ENCODE measurements at places on chromosomes 11 and 22.

DNA sequence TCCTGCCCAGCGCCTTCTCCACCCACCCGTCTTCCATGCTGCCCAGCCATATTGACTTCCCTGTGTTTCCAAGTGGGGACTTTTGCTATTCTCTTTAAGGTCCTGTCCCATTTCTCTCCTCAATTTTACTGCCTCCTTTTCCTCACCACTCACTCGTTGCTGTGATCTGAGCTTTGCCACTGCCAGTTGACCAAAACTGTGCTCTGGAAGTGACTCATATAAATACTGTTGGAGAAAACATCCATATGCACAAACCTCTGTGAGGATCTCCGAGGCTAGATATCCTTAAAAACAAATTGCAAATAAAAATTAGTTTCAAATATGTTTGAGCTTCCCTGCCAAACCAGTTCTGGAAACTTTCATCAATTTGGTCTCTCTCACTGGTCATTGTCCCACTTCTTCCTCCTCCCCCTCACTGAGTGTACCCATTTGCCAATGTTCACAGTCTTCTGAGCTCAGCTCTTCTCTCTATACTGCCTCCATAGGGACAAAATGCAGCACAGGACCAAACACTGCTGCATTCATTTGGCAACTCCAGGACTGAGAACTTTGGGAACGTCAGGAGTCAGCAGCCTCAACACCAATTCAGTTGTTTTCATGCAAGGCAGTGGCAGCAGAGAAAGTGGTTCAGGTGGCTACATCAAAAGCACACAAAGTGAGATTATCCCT is 34.0 kb upstream of the MMP13 start:
- DNase-seq: no peak

DNA sequence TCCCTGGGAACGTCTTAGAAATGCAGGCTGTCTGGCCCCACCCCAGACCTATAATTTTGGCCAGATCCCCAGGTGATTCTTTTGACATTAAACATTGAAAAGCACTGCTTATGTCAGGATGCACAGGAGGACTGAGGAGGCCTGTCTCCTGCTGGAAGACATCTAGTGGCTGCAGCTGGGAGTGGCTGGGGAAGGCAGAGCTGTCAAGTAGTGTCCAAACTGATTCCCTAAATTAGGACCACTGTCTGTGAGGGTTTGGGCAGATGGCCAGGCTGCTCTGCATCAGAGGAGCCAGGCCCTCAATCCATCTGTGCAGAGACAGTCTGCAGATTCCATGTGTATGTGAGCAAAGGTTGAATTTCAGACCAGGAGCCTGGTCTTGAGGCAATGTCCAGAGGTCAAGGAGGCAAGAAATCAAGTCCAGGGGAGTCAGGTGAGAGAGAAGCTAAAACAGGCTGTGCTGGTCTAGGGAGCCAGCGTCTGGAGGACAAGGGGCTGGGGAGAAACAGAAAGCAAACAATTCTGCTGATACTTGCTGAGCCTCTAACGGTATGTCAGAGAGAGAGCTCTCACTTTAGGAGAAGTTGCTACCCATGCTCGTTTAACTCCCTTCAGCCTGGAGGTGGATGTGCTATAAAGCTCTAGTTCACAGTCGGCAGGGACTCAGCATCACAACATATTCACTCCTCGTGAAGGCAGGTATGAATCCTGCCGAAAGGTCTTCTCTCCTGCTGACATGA is 15.3 kb upstream of the SYTL2 start:
- no peak for DNase-seq

DNA sequence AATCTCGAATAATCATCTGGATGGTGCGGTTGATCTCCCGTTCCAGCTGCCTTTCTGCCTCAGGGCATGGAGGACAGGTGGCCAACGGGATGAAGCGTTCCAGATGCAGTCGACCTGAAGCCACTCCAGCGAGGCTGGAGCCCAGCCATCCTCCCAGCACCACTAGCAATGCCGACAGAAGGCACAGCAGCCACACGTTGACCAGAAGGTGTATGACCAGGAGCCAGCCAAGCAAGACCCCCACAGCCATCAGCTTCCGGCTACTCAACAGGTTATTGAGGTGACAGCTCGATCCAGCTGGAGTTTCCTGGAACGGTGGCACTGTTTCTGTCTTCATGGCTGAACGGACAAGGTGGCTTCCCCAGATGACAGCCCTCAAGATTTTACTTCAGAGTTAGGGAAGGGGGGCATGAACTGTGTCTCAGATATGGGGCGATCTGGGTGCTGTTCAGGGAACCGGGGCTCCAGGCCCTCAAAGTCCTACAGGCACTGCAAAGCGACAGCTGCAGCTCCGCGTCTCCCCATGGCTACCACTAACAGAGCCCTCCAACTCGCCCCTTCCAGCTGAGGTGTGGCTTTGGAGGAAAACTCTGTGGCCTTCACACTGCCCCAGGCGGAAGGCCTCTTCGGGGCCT is 559 bp downstream of the SNX19 start:
- DNase-seq: peak; percentile 3

- DNase-seq: no peak
Observed at GRCh38 chr22:48600681-48601080, 1227.0 kb downstream of the BRD1 start.

GRCh38 chr11:122797651-122798050 is 40.6 kb upstream of the CRTAM start:
- no peak for DNase-seq

DNA sequence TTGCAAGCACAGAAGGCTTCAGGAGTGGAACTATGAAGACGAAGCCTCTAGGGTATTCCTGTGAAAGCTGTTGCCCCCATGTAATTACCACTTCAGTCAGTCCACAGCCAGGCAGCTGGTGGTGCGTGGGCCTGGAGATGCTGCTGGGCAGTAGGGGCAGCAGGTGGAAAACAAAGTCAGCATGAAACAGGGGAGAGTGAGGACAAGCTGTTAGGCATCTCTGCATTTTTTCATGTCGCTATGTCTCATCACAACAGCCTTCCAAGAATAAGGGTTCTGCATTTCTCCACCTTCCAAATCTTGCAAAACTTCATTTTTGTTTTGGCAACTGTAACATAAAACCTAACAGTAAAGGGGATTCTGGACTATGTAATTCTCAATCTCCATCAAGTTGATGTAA is 757.5 kb downstream of the NELL1 start:
- DNase-seq: no peak

- DNase-seq: no peak
Observed at GRCh38 chr11:10410844-10411200, 44.2 kb upstream of the AMPD3 start.

DNA sequence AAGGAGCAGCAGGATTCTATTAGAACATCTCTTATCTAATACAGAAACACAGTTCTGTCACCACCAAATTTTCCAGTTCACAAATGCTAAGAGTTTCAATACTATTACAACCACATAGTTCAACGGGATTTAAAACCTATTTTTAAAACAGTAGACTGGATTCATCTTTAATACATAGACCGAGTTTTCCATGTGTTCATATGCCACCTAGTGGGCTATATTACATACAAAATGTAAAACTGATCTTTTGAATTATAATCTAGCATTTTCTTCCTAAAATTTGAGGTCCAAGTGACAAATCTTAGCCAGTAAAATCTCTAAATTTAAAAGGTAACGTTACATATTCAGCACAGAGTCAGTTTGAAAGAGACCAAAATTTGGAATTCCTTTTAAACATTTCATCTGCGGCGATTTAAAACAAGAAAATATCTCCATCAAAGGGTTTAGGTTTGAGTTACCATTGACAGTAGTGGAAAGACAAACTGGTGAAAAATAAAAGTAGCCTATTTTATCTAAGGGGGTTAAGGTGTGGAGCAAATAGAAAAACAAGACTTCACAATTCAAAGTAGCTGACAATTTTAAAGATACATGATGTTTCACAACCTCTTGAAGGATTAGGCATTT is 269.3 kb upstream of the MPPED2 start:
- no peak for DNase-seq
